ENCODE measurements at places on chromosomes 2 and 18.

GRCh38 chr18:21725201-21725600 lies 15.4 kb upstream of the MIB1 start:
- no peak overlapping the region for H3K4me3 ChIP-seq
- H3K27ac ChIP-seq = no peak overlapping the region
- no peaks in the 10 kb centered on the region for H3K36me3 ChIP-seq

GRCh38 chr18:55763805-55764204 lies 175.8 kb upstream of the TCF4 start:
- no peak for DNase-seq
- H3K27ac ChIP-seq = no peak overlapping the region
- H3K4me1 ChIP-seq = no peaks in the 10 kb centered on the region
- H3K4me3 ChIP-seq = no peak overlapping the region
- H3K36me3 ChIP-seq = no peaks in the 10 kb centered on the region

GRCh38 chr18:51712821-51713220 lies 515.3 kb upstream of the MEX3C start:
- H3K27ac ChIP-seq = no peak overlapping the region
- no peaks in the 10 kb centered on the region for H3K36me3 ChIP-seq

- no peak overlapping the region for H3K4me3 ChIP-seq
- H3K27me3 ChIP-seq = no peaks in the 10 kb centered on the region
- no peak for DNase-seq
- H3K36me3 ChIP-seq = no peaks in the 10 kb centered on the region
Measured at GRCh38 chr2:30629866-30630265, 177.4 kb downstream of the CAPN13 start.

- H3K27ac ChIP-seq = no peak overlapping the region
- DNase-seq = no peak
- peaks cover 11% of the 10 kb centered on the region for H3K27me3 ChIP-seq
Measured at GRCh38 chr18:78822171-78822948, 157.3 kb upstream of the SALL3 start.

GRCh38 chr2:242019344-242019743 lies 149.8 kb downstream of the RTP5 start:
- H3K4me3 ChIP-seq = no peak overlapping the region
- DNase-seq = no peak
- no peaks in the 10 kb centered on the region for H3K36me3 ChIP-seq
- H3K4me1 ChIP-seq = peaks cover 3% of the 10 kb centered on the region
- H3K27ac ChIP-seq = no peak overlapping the region

- no peaks in the 10 kb centered on the region for H3K27me3 ChIP-seq
- H3K4me3 ChIP-seq = no peak overlapping the region
- no peak overlapping the region for H3K27ac ChIP-seq
- DNase-seq = no peak
Measured at GRCh38 chr18:37946324-37946723, 380.7 kb upstream of the CELF4 start.

- no peaks in the 10 kb centered on the region for H3K27me3 ChIP-seq
- DNase-seq = no peak
- H3K4me1 ChIP-seq = peaks cover 4% of the 10 kb centered on the region
- H3K27ac ChIP-seq = no peak overlapping the region
- no peaks in the 10 kb centered on the region for H3K36me3 ChIP-seq
- H3K4me3 ChIP-seq = no peak overlapping the region
Measured at GRCh38 chr2:68059784-68060525, 2.8 kb downstream of the C1D start.

GRCh38 chr2:14385043-14385442 lies 247.5 kb upstream of the LRATD1 start:
- DNase-seq = no peak
- H3K36me3 ChIP-seq = no peaks in the 10 kb centered on the region
- H3K4me3 ChIP-seq = no peak overlapping the region
- H3K27me3 ChIP-seq = no peaks in the 10 kb centered on the region
- H3K27ac ChIP-seq = no peak overlapping the region

- no peaks in the 10 kb centered on the region for H3K36me3 ChIP-seq
- H3K4me3 ChIP-seq = no peak overlapping the region
- no peaks in the 10 kb centered on the region for H3K27me3 ChIP-seq
- no peak overlapping the region for H3K27ac ChIP-seq
Measured at GRCh38 chr2:134272806-134273205, 18.9 kb downstream of the MGAT5 start.

GRCh38 chr2:236730393-236730792 lies 160.8 kb downstream of the ACKR3 start:
- H3K27ac ChIP-seq = no peak overlapping the region
- H3K4me3 ChIP-seq = no peak overlapping the region
- no peaks in the 10 kb centered on the region for H3K27me3 ChIP-seq
- no peak for DNase-seq
- H3K36me3 ChIP-seq = no peaks in the 10 kb centered on the region
- H3K4me1 ChIP-seq = no peaks in the 10 kb centered on the region

- no peaks in the 10 kb centered on the region for H3K27me3 ChIP-seq
- H3K4me3 ChIP-seq = no peak overlapping the region
- no peak overlapping the region for H3K27ac ChIP-seq
- no peak for DNase-seq
- no peaks in the 10 kb centered on the region for H3K4me1 ChIP-seq
- no peaks in the 10 kb centered on the region for H3K36me3 ChIP-seq
Measured at GRCh38 chr2:232219932-232220331, 158.6 kb upstream of the ALPP start.

Measured in spinal cord (tissue), 10 donors.